ENCODE measurements at places on chromosomes 16 and 17.
A peak's percentile ranks its signal among the peaks of the same experiment; 100 is the strongest.

DNA sequence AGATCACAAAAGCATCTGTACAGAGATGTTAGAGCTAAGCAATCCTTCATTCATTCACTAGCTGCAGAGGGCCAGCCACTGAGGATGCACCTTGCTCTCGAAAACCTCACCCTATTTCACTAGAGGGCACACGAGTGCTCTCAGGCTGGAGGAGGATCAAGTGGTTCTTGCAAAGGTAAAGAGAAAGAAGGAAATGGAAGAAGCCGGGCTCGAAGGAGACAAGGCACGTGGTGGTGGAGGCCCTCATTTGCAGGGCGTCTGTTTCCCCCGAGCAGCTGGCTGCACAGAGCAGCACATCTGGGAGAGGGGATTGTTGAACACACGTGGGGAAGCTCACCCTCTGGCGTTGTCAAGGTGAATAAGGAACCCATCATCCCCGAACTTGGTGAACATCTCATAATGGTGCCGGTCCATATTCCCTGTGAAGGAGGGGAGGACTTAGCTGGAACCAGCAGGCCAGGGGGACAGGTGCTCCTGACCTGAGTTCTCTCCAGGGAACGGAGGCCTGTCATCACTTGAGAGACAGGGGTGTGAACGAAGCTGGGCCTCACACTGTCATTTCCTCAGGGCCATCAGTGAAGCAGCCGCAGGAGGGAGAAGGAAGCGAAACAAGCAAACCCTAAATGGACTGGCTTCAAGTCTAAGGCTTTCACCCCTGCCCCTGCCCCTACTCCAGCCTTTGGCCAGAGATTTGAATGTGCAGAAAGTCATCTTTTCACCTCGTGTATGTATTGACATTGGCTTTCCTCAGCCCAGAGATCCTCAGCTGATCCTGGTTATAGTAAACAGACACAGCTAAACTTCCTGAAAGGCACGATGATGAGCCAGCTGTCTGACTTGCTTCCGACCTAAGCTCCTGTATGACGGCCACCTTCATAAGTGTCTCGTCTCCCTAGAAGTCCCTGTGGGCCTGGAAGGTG is 27.6 kb downstream of the PRKAR1A start:
- DNase-seq = peak; percentile 10

- DNase-seq = no peak
Observed at GRCh38 chr16:20020083-20020482, 53.6 kb downstream of the GPR139 start.

GRCh38 chr16:70694088-70694867 is 8.4 kb upstream of the MTSS2 start:
- DNase-seq = no peak

DNA sequence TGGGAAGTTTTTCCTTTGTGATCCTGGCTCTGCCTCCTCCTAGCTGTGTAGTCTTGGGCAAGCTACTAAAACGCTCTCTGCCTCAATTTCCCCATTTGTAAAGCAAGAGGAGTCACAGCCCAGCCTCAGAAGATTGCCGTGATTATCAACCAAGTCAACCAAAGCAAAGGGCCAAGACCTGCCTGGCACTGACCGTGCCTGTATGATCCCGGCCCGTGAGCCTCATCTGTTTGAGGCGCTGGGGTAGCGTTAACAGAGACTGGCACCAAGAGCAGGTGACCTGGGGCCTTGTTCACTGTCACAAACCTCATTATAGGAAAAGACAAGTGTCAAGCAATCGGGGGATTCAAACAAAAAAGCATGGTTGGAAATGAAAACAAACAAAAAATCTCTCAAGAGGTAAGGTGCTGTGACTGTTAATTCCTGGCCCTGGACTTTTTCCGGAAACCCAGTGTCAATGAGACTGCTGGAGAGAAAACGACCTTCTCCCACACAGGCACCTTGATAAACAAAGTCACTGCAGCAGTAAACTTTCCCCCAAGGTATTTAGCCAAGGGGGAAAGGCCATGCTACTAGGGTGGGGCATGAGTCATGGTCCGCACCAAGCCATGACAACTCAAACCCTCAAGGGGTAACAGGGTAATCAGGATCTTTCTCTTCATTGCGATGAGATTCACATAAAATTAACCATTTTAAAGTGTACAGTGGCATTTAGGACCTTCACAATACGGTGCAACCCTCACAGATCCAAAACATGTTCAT is 5.4 kb downstream of the MEAK7 start:
- no peak for DNase-seq

GRCh38 chr16:86322806-86323205 is 187.5 kb upstream of the FOXF1 start:
- DNase-seq = no peak

GRCh38 chr17:75652934-75653549 is 13.9 kb downstream of the RECQL5 start:
- DNase-seq = peak; percentile 32

DNA sequence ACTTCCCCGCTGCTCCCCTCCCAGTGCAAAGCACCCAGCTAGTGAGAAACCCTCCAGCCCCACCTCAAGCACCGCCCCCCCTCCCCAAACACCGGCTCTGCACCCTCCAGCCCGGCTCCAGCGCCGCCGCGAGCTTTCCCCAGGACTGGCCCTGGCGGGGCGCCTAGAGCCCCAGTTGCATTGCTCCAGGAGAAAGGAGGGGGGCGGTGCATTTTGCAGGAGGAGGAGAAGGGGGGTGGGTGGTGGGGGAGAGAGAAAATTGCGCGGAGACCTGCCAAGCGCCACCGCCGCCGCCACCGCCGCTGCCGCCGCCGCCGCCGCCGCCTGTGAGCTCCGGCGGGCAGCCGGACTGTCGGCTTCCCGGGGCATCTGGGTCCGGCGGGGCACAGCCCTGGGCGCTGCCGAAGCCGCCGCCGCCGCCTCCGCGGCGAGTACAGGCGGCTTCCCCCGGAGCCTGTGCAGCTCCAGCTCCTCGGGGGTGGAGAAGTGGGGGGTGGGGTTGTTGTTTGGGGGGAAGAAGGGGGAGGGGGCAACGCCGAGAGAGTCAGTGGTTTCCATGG is 333 bp upstream of the NOG start:
- peak; percentile 79 for DNase-seq

- DNase-seq = no peak
Observed at GRCh38 chr16:57144027-57144426, 41.8 kb downstream of the PSME3IP1 start.

DNA sequence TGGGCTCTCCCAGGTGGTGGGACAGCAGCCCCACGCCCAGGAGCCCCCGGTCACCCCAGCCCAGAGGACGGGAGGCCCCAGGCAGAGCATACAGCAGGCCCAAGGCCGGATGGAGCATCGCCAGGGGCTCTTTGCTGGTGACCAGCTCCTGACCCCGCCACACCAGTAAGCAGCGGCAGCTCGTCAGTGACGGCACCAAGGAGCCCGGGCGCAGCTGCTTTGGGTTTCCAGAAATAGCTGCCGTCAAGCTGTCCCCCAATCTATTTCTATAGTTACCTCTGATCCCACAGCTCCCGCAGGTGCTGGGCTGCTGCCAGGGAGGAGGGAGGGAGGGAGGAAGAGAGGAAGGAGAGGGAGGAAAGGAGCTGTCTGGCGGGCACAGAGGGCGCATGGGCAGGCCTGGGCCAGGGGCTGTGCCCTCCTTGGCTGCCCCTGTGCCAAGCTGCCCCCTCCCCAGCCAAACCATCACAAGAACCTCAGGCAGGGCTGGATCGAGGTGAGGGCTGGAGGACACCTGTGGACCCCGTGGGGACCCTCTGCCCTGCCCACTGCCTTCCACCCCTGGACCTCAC is 10.8 kb upstream of the RASD1 start:
- DNase-seq = no peak

- DNase-seq = no peak
Observed at GRCh38 chr17:17365476-17366110, 62.4 kb downstream of the NT5M start.

DNA sequence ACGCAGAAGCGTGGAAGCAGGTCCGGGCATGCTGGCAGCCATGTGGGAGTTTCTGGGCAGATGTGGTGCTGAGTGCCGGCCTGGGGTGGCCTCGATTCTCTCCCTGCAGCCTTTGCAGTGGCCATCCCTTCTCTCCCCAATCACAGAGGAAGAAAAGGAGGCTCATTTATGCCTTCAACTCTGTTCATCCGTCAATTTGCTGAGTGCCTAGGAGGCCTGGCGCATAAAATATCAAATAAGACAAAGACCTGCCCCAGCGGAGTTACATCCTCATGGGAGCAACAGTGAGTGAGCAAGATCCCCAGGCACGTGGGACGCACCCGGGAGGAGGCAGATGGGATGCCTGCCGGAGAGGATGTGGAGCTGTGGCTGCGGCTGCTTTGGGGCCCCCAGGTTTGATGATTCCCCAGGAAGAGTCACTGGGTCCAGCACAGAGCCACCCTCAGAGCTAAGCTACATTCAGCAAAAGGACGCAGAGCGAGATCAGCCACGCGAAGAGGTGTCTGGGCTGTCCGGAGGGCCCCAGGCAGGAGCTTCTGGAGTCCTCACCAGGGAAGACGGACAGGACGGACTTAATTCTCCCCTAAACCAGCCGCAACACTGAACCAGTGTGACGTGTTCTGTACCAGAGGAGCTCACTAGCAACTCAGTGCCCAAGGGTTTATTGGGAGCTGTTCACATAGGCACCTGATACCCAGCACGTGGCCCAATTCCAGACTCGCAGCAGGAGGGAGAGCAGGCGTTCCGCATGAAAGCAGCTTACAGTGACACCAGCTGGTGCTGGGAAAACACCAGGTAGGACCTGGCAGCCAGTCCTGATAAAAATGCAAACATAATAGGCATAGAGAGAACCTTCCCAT is 11.3 kb downstream of the CA5A start:
- no peak for DNase-seq

GRCh38 chr16:48057048-48057447 is 98.7 kb downstream of the ABCC12 start:
- no peak for DNase-seq

DNA sequence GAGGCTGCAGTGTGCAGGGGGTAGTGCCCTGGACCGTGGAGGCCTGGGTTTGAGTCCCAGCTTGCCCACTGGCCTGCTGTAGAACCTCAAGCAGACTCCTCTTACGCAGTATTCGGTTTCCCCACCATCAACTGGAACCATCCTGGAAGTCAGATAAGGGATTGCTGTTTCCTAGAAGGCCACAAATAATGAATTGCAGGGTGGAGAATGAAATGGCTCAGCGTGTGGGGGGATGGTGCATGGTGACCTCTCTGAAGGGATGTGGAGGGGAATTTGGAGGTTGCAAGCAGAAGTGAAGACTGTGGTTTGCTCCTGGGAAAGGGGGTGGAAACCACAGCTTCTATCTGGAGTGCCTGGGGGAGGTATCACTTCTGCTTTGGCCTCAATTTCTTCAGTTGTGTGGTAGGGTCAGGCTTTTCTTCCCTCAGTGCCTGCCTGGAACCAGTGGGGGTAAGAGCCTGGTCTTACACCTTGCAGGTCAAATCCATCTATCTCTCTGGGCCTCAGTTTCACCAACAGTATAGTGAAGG is 1.7 kb downstream of the ADGRG5 start:
- no peak for DNase-seq

Data from CD4-positive, alpha-beta T cell treated with Interleukin-17A for 4 hours (primary cell).